Activated CD4-positive, CD25-positive, alpha-beta regulatory T cell treated with anti-CD3 and anti-CD28 coated beads, Interleukin-2, amount 50 U/mL, for 24 hours (primary cell): ENCODE measurements at places on chromosomes 13 and 19.

DNA sequence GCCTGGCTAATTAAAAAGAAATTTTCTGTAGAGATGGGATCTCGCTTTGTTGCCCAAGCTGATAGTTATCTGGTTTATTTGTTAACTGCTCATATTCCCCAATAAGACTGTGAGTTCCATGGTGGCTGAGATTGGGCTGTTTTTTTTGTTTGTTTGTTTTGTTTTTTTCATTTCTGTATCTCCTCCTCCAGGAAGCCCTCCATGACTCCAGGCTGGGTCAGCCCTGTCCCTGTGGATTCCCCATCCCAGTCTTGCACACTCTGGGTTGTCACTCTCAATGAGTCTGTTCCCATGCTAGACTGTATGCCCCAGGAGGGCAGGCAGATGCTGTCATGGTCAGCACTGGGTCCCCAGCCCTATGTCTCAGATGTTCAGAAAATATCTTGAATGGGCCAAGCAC lies 2.9 kb downstream of the EML2 start:
- no peak for ATAC-seq

DNA sequence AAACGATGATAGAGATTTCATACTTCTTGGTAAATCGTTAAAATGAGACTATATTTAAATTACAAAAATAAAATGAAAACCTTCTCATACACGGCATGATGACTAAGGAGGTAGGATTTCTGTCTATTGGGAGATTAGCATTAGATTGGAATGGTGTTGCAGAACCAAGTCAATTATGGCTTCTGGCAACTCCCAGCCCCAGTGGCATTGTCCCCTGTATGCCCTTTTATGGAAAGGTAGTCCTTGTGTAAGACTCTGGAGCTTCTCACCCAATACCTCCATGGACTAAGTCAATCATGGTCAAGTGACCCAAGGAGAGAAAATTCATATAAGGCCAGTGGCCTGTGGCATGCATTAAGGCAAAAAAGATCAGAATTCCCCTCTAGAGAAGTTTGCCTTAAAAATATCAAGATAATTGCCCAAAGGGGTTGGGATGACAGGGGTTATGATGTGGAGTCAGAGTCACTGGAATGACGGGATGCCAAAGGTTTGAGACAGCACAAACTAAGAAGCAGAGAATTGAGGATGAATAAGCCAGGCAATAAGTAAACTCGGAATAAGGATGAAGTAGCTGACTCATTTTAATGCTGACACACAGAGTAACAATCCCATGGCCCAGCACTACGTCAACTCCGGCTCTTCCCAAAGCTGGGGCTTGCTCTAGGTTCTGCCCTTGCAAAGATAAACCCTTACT lies 57.8 kb upstream of the POSTN start:
- no peak for ATAC-seq

DNA sequence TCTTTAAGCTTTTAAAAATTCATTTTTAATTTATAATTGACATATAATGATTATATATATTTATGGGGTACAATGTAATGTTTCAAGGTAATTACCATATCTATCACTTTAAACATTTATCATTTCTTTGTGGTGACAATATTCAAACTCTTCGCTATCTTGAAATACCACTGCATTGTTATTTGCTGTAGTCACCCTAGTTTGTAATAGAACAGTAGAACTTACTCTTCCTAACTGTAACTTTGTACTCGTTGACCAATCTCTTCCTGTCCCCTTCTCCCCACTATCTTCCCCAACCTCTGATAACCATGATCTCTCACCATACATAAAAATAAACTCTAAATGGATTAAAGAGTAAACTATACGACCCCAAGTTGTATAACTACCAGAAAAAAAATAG lies 20.4 kb downstream of the COG6 start:
- no peak for ATAC-seq

DNA sequence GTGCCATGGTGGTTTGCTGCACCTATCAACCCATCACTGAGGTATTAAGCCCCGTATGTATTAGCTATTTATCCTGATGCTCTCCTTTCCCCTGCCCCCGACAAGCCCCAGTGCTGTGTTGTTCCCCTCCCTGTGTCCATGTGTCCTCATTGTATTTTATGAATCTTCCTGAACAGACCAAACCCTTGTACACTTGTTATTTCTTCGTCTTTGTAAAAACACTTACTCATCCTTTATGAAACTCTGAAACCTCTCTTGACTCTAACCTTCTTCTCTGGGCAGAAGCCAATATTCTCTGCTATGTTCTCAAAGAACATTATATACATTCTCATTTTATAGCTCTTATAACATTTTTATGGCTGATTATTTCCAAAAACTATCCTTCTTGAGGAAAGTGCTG lies 746.9 kb downstream of the EFNB2 start:
- ATAC-seq = no peak

DNA sequence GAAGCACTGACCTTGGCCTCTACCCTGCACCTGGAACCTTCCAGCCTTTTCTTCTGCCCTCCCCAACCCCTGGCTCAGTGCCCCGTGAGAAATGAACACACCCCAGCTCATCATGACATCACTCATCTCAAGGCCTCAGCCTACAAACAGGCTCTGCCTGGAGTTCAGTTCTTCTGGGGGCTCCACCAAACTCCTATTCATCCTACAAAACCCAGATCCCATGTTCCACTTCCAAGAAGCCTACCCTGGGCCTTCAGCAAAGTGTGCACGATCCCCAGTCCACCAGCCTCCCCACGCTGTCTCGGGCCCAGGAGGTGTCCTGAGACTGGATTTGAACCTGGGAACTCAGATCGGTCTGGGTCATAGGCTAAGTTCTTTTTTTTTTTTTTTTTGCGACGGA lies 9.0 kb upstream of the SHC2 start:
- no peak for ATAC-seq

DNA sequence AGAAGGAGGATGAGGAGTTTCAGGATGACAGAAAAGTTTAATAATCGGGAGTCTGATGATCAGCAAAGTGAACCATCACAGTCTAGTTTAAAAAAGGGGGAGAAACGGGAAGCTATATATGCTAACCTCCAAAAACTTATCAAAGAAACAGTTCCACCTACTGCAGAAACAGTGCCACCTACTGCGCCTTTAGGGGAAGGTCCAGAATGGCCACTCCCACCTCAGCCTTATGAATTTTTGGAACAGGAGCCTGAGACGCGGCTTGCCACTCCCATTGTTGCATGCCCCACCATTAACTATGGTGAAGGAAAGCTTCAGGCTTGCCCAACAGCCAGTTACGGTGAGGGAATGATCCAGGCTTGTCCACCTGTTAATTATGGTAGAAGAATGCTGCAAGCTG lies 929.0 kb downstream of the SLITRK6 start:
- ATAC-seq = no peak

DNA sequence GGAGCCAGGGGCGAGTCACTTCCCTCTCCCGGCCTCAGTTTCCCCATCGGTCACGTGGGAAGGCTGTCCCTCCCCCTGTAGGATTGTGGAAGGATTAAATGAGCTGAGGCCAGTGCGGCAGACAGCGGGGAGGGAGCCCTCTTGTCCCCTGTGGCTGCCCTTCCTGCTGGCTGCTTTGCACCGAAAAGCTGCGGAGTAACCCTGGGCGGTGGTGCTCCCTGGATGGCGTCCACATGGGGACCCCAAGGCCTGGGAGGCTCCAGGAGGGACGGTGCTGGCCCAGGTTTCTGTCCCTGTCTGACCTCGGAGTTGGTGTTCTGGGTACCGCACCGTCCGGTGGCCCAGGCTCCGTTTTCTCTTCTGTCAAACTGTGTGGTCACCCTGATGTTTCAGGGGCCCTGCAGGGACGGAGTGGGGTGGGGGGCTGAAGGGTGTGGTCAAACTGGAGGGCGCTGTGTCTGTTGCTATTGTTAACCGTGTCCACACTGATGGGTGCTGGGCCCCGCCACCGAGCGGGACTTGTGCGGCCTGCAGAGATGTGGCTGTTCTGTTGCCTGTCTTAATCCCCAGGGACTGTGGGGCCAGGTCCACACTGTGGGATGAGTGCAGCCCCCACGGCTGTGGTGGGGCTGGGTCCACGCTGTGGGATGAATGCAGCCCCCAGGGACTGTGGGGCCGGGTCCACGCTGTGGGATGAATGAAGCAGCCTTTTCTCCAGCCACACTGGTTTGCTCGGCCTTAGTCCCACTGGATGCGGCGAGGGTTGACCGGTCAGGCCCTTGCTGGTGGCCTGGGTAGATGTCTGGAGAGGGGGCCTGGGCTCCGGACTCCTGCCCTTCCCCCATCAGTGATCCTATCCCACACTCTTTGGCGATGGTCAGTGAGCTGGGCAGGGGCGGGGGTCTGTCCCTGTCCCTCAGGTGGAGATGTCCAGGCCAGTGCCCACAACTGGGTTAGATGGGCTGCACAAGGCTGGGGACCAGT lies 6.9 kb downstream of the GNA11 start:
- ATAC-seq = no peak

DNA sequence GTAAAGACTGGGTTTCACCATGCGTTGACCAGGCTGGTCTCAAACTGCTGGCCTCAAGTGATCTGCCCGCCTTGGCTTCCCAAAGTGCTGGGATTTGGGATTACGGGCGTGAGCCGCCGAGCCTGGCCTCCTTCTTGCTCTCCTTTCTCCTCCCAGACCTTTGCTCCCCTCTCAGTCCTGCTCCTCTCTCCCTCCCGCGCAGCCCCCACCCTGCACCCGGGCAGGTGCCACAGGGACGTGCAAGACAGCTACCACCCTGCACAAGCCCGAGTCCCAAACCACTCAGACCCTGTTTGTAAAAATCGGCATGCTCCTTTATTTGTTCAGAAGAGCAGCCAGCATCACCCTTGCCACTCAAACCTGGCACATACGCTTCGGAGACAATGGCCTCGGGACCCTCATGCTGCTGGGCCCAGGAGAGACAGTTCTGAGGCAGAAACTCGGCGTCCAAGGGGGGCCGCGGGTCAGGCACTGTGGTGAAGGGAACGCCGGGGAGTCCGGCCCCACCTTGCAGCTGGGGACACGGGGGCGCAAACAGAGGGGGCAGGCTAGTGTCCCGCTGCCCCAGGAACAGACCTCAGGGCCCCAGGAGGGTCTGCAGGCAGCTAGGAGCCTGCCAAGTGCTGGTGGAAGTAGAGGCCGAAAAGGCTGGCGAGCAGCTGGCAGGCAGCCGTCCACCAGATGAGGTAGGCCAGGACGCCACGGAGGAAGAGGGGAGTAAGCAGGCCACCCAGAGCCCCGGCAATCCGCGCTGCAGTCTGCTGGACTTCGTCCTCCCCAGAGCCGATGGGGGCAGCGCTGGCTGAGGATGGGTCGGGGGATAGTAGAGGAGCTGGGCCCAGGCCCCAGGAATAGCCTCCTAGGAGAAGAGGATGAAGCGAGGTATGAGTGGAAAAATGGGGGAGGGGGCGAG lies 18.7 kb downstream of the TMEM161A start:
- no peak for ATAC-seq

- ATAC-seq = no peak
Observed at GRCh38 chr13:112898621-112899280, 70.3 kb upstream of the MCF2L start.

DNA sequence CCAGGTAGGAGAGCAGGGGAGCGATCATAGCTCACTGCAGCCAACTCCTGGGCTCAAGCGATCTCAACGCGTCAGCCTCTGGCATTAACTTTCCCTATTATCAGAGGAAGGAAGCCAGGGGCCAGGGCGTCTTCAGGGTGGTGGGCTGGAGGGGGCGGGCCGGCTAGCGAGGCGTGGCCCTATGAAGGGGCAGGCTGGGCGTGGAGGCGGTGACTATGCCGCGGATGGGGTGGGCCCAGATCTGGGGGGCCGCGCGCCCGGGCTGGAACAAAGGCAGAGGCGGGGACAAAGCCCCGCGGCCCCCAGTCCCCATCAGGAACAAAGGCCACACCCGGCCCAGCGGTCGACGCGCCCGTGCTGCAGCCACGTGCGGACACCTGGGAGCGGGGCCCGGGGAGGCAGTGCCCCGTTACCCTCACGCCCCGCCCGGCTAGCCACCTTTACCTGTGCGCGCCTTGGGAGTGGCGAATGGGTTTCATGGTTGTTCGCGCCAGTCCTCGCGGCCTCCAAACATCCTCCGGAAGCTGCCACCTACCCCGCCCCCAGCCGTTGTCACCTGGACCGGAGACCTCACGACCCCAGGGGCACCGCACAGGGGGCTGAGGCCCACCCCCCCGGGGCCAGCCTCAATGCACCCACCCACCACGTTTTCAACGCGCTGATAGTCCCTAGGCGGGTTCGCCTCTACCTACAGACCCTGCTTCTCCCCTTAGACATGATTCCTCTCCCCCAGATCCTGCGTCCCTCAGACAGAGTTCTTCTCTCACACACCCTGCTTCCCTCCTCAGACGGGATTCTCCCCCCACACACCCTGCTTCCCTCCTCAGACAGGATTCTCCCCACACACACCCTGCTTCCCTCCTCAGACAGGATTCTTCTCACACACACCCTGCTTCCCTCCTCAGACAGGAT lies 5.4 kb upstream of the TRIM28 start:
- ATAC-seq = peak; percentile 71

- no peak for ATAC-seq
Observed at GRCh38 chr19:3450796-3451411, 29.4 kb downstream of the SMIM24 start.

DNA sequence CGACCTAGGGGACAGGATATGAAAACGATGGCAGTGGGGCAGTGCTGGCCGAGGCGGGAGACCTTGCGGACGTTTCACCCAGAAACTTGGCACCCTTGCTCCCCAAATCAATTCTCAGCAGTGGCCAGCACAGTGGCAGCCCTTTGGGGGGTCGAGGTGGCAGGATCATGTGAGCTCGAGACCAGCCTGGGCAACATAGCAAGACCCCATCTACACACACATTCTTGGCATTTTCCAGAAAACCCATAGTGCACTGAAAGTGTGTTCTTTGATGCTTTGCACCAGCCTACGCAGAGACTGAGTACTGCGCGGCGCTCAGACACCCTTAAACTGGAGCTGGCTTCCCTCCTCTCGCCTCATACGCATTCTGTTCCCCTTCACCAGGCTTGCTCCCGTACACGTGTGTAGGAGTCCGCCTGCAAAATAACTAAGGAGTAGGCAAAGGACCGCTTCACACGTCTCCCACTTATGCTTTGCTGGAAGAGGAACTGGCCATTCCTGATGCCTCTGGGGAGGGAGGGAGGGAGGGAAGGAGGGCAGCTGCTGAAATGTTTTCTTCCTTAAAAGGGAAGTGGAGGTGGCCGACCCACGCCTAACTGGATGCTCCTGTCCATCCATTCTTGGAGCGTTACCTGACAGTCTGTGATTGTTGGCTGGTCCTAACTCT lies 23.5 kb upstream of the MIER2 start:
- no peak for ATAC-seq

DNA sequence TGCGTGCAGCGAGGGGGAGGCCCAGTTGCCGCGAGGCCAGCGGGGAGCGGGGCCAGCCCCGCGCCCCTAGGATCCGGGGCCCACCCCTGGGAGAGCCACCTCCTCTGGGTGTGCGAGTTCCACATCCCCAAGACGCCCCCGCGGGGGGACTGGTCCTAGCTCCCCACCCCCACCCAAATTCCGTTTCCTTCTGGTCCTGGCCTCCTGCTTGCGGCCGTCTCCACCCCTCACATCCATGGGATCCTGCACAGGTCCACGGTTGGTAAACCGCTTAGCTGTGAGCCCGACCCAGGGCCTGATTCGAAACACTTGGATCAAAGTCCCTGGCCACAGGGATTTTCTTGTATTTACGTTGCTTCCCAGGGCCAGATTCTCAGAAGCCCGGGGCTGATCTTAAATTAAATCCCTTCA lies 324 bp upstream of the FBXO17 start:
- no peak for ATAC-seq

DNA sequence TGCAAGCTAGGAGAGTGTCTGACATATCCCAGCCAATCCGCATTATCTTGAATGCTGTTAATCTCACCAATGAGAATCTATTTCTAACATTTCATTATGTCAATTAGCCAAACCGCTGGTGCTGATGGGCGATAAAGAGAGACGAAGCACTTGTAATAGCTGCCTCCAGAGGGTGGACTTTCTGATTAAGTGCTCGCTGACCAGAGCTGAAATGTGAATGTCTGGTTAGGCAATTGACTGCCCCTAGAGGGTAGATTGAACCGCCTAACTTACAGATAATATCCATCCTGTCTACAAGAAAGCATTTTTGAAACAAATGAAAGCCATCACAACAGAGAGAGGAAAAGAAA lies 552 bp upstream of the GRWD1 start:
- ATAC-seq = peak; percentile 12
